ENCODE measurements at places on chromosomes 2 and 18.

- DNase-seq: no peak
These were observed 264.5 kb downstream of the SOCS6 start for GRCh38 chr18:70553245-70553935.

- no peak for DNase-seq
These were observed 9.6 kb upstream of the AQP4 start for GRCh38 chr18:26875040-26875654.

DNA sequence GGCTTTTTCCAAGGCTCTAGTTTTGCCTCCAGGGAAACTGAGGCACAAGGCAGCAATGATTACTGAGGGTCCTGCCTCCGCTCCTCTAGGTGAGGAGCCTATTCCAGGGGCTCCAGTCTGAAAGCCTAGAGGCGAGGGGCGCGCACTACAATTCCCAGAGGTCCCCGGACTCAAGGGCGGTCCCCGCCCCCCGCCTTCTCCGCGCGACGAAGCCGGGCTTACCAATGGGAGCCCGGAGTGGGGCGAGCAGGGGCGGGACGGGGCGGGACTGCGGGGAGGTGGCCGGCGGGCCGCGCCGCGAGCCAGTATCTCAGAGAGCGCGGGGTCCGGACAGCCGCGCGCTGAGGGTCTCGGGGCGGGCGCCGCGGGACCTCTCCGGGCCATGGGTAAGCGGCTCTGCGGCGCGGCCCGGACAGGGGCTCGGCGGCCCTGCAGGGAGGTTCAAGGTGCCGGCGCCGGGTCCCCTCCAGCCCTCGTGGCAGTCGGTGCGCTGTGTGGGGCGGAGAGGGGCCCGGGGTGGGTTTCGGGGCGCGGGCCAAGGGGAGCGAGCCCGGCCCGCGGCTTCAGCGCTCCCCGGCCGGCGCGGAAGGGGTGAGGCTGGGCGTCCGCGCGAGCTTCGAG is at the start of gene ARID5A:
TSS of gene ARID5A (plus strand) at position 308 of the 621 bp plus-strand sequence. CDS start at position 383, 75 bp downstream.
- DNase-seq: no peak

- DNase-seq: no peak
These were observed 77.2 kb downstream of the C1D start for GRCh38 chr2:67985586-67985985.

- DNase-seq: peak; percentile 41
These were observed 221.3 kb upstream of the RAB6C start for GRCh38 chr2:129757915-129758783.

DNA sequence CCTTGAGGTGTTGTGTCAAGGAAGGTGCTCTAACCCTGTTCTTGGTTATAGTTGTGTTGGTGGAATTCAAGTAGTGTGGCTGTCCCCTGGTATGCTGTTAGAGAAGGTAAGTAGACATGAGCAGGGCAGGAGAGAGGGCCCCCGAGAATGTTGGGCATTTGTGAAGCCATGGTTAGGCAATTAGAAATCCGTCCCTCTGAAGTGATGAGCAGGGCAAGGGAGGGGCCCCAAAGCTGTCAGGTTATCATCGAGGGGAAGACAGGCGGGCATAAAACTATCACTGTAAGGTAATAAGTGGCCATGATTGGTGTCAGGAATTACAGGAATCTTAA is 5.2 kb downstream of the XRCC5 start:
- DNase-seq: no peak

DNA sequence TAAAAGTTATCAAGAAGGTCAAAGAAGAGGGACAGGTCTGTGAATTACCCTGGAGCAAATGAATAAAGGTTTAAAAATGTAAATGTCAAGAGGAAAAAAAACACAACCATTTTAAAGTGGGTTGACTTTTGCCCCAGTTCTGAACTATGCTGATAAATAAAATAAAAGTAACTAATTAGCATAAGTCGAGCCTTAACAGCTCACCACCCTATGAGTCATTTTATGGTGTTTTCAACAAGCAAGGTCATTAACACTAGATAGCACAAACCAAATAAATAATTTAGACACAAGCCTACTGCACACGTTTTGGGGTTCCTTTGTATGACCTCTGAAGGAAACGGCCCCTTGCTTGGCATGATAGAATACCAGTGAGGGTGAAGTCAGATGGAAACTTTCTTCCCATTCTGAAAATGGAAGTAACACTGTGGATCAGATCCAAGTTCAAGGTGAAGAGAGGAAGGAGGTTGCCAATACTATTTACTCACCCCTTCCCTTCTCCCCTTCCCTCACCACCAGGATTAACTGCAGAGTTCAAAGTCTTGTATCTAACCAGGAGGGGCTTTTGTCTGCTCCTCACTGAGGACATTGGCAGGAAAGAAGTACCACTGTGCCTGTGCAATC is 380.0 kb upstream of the ACVR2A start:
- no peak for DNase-seq

GRCh38 chr18:55289775-55290174 is 298.2 kb downstream of the TCF4 start:
- DNase-seq: no peak

- no peak for DNase-seq
These were observed 7.1 kb downstream of the CKAP2L start for GRCh38 chr2:112757265-112757664.

DNA sequence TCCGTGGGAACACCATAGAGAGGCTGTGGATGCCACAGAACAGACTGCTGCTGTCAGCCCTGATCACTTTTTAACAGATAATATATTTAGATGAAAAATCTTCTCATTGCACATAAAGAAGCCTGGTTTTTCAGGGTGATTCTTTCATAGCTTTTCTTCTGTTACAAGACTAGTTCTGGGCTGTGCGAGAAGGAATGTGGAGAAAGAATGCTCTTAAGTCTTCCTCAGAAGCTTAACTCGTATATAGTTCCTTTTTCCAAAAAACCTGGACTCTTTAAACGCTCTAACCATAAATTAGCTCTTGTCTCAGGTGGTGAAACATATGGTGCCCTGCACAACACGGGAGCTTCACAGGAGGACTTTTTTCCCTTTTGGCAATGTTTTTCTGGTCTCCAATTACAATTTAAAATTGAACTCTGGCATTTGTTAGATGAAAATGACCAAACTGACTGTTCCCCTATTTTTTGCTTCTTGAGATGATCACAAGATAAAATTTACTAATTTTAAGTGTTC is 125.9 kb upstream of the SMAD7 start:
- DNase-seq: no peak

DNA sequence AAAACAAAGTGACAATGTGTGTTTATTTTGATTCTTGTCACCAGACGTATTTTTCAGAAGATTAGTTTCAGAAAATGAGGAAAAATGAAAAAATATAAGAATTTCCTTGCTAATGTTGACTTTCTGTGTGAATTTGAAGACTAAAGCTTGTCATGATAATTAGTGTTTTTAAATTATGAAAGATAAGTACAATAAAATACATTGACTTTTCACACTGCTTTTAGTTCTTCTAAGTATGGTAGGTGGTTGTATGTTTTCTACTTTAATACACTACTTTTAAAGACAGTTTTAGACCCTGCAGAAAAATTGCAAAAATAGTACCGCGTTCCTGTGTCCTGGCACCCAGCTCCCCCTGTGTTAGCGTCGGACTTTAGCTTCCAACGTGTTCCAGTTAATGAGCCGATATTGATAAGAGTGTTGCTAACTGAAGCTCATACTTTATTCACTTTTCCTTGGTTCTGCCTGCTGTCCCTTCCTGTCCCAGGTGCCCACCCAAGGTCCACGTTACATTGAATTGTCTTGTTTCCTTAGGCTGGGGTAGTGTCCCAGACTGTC is 695 bp downstream of the RBFA start:
- no peak for DNase-seq

DNA sequence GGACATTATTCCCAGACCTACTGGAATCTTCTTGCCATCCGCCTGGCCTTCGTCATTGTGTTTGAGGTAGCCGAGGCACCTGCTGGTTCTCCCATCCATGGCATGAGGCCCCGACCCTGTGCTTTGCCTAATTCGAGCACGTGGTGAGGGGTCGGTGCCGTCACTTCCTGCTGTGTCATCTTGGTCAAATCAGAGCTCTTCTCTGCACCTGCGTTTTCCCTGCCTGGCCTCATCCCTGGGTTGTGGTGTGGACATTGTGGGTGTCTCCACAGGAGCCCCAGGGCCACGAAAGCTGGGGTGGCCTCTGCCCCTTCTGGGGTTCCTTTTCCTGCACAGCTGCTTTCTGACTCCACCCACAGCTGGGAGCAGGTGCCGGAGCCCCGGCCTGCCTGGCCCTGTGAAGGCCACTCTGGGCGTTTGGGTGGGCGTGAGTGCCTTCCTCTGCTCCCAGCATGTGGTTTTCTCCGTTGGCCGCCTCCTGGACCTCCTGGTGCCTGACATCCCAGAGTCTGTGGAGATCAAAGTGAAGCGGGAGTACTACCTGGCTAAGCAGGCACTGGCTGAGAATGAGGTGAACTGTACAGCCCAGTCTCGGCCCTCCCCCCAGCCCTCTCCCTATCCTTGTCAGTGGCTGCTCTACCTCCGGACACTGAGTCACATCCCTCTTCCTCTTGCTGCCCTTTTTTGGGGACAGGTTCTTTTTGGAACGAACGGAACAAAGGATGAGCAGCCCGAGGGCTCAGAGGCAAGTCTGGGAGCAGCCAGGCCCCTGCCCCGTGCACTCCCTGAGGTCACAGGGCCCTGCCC is 34.9 kb downstream of the ANO7 start:
- no peak for DNase-seq

- no peak for DNase-seq
These were observed 187.3 kb downstream of the CAMKMT start for GRCh38 chr2:44549099-44549471.

- DNase-seq: no peak
These were observed 637 bp upstream of the SFT2D3 start for GRCh38 chr2:127700527-127701192.

GRCh38 chr2:86107031-86107430 is 996 bp downstream of the PTCD3 start:
- DNase-seq: no peak

- no peak for DNase-seq
These were observed 2.1 kb upstream of the TSPYL6 start for GRCh38 chr2:54258166-54258565.

DNA sequence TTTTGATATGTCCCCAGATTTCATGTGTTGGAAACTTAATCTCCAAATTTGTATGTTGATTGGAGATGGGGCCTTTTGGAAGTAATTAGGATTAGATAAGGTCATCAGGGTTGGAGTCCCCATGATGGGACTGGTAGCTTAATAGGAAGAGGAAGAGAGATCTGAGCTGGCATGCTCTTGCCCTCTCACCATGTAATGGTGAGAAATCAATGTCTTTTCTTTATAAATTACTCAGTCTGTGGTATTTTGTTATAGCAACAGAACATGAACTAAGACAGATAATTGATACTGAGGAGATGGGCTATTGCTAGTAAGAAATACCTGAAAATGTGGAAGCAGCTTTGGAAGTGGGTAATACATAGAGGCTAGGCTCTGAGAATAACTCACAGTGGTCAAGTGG is 48.0 kb downstream of the CDC42EP3 start:
- no peak for DNase-seq

GRCh38 chr2:28101123-28101522 is 210.6 kb downstream of the BABAM2 start:
- DNase-seq: no peak

DNA sequence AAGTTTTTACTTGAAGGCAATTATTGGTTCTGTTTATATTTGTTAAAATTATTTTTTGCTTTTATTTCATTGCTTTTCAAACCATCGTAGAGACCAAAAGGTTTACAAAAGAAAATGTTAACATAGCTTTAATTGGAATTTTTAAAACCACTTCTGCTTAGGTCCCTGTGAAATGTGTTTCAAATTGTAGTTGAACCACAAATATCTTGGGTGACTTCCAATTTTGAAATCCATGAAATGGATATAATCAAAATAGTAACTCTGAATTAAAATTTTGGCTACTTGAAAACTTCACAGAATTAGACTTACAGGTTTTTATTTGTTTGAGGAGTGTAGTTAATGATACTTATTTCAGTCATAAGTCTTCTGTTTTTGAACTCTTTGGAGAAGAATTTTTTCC is 3.1 kb upstream of the SPAG16 start:
- DNase-seq: no peak

DNA sequence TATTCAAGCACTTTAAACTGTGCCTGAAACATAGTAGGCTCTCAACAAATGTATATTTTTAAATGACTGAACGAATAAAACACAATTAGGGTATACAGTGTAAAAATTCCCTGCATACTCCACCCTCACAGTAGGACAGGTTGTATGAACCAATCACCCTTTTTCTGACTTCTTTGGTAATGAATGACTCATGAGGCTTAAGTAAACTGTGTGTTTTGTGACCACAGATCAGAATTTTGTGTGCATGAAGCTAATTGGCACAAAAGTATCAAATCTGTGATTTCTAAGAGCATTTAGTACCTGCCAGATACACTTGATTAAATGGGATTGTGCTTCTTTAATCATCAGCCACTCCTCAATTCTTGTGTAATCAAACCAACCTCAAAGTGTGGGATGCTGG is 109.9 kb upstream of the MAP4K3 start:
- DNase-seq: no peak

DNA sequence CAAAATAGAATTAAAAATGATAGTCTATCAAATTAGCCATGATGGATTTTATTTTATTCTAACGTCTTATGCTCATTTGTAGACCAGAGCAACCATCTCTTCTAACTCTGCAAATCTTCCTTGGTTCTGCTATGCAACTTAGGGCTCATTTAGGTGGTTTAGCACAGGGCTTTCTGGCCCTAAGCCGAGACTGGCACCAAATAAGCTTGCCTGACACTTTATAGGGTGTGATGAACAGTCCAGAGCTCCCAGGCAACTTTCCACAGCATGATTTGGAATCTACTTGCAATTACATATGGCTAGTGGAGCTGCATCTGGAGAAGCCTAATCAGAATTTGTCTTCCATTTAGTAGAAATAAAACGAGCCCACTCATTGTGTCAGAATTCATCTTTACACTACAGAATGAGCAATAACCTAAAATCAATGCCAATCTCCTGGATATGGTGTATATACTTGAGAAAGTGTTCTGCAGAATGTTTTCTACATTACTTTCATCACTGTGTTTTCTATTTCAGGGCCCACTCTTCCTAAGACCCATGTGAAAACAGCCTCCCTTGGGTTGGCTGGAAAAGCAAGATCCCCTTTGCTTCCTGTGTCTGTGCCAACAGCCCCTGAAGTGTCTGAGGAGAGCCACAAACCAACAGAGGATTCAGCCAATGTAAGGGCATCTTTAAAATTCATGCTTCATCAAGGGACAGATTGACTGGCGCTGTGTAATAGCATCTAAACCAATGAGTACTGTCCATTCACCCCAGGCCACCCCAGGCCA is 698.2 kb downstream of the MBD2 start:
- no peak for DNase-seq

DNA sequence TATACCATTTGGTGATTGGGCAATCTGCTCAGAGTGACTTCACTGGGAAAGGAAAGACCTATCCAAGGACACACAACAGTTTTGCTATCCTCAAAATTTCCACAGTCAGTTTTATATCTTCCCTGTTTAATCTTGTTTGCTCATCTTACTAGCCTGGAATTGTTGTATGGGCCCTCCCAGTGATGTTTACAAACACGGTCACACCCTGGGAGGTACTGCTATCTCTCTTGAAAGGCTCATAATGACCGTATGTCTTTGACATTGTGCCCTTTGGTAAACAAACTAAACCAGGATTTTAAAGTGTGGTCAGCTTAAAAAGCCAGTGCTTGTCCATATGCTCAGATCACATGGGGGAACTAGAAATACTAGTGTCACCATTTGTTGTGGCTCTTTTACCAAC is 277.0 kb downstream of the CDH2 start:
- no peak for DNase-seq

- DNase-seq: no peak
These were observed 184.8 kb downstream of the NR4A2 start for GRCh38 chr2:156147594-156148330.

- peak; percentile 27 for DNase-seq
These were observed 289.3 kb upstream of the ZSWIM2 start for GRCh38 chr2:187138265-187138664.

GRCh38 chr2:234957834-234958135 is 6.0 kb downstream of the SH3BP4 start:
- no peak for DNase-seq

- DNase-seq: no peak
These were observed 86.6 kb downstream of the ITGB1BP1 start for GRCh38 chr2:9336576-9337314.
